ENCODE measurements at places on chromosomes 4 and X. TPM values are rescaled to one million over a fixed set of nuclear protein-coding genes. Genes with fewer than 3 reads are reported as not detected.

TENM3 gene
- 10.3 TPM for total RNA-seq

NDUFB11 gene
- total RNA-seq = 69.4 TPM

FOXP3 gene
- total RNA-seq = not detected

SLC4A4 gene
- total RNA-seq = not detected

AFF2 gene
- 0.25 TPM for total RNA-seq

SLIT2 gene
- 0.13 TPM for total RNA-seq

GABRQ gene
- total RNA-seq = not detected

JADE1 gene
- 8.2 TPM for total RNA-seq

PRRG1 gene
- 14.2 TPM for total RNA-seq

PRRG3 gene
- total RNA-seq = not detected

STATH gene
- not detected for total RNA-seq

C4orf54 gene
- under 0.01 TPM for total RNA-seq

BTK gene
- total RNA-seq = under 0.01 TPM

HERC6 gene
- 5.4 TPM for total RNA-seq

TRIM75 gene
- not detected for total RNA-seq

BANK1 gene
- under 0.01 TPM for total RNA-seq

TASL gene
- total RNA-seq = not detected

PHOX2B gene
- total RNA-seq = not detected

EXOC1 gene
- total RNA-seq = 34.1 TPM

USP26 gene
- not detected for total RNA-seq

GAGE1 gene
- total RNA-seq = not detected

FAM199X gene
- 22.6 TPM for total RNA-seq

KLB gene
- total RNA-seq = under 0.01 TPM

SPRY1 gene
- total RNA-seq = 29.7 TPM

CXCL11 gene
- total RNA-seq = 0.26 TPM

MED12 gene
- total RNA-seq = 29.0 TPM

MAP7D3 gene
- total RNA-seq = 14.4 TPM

CNGA1 gene
- not detected for total RNA-seq

GPC4 gene
- 0.13 TPM for total RNA-seq

ADRA2C gene
- under 0.01 TPM for total RNA-seq

NFKB1 gene
- 43.5 TPM for total RNA-seq

ASB11 gene
- total RNA-seq = under 0.01 TPM

SSX1 gene
- not detected for total RNA-seq

TBL1X gene
- total RNA-seq = 5.3 TPM

FAM133A gene
- total RNA-seq = not detected

MANBA gene
- 8.3 TPM for total RNA-seq

MAGEA1 gene
- not detected for total RNA-seq

VGLL1 gene
- total RNA-seq = not detected

Data from dermis microvascular lymphatic vessel endothelial cell (primary cell).